Upper lobe of left lung (tissue), 6 donors: ENCODE measurements at places on chromosomes 12 and 14.

- DNase-seq: no peak
Measured at GRCh38 chr12:82838131-82838551, 151.4 kb downstream of the TMTC2 start.

DNA sequence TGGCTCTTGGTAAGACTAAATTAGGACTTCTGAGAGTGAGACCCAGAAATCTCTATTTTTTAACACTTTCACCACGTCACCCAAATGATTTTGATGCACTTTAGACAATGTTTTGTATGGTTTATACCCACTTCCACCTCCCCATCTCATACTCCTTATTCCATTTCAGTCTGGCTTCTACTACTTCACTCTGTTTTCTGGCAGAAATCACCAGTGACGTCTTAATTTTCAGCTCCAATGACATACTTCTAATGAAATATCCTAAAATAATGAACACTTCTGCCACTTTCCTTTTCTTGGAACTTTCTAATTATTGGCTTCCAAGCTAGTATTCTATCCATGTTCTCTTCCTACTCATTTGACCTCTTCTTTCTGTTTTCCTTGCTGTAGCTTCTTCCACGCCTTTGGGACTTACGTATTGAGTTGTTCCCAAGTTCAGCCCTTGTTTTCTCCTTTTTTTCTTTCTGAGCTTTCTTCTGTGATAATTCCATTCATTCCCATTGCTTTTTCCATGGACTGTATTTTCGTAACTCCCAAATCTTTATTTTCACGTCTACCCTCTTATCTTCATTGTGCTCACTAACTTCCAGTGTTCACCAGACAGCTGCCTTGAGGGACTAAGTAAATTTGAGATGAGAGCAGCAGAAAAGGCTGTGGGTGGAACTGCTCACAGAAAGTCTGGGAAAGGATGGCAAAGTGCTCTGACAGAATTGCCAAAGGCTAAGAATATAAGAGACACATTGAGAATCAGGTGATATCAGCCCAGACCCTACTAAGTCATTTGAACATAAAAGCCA, 115.8 kb downstream of the CAPZA3 start:
- DNase-seq: no peak

DNA sequence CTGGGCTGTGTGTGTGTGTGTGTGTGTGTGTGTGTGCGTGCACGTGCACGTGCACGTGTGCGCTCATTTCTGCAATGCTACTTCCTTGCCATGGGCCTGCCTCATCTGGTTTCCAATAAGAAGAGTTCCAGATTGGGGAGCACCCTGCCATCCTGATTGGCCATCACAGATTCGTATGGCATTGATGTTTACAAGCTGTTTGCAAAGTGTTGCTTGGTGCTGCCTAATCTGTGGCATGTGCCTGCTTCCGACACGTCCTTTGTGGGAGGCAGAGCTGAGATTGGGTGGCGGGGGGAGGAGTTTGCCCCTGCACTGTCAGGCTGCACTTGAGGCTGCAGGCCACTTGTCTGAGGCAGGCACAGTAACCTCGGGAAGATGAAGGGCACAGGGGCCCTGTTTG, 39.2 kb downstream of the SAMD4A start:
- DNase-seq: peak; percentile 39

- no peak for DNase-seq
Measured at GRCh38 chr14:93014058-93015023, 91.4 kb downstream of the CHGA start.

DNA sequence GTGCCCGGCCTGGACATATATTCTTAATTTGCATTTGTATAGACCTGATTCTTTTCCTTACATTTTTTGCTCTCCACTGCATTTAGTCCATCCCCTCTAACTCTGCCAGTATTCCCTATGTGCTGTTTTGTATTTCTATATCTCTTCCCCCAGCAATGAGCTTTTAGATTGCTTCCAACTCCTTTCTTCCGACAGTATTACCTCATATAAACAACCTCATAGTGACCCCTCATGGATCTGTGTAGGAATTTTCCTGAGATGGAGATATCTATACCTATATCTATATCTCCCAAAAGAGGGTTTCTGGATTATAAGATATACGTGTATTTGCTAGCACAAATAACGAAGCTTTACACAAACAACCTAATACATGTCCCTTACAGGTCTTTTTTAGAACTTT, 161.9 kb downstream of the CRADD start:
- DNase-seq: no peak

- DNase-seq: no peak
Measured at GRCh38 chr12:3700861-3701260, 52.0 kb downstream of the CRACR2A start.

DNA sequence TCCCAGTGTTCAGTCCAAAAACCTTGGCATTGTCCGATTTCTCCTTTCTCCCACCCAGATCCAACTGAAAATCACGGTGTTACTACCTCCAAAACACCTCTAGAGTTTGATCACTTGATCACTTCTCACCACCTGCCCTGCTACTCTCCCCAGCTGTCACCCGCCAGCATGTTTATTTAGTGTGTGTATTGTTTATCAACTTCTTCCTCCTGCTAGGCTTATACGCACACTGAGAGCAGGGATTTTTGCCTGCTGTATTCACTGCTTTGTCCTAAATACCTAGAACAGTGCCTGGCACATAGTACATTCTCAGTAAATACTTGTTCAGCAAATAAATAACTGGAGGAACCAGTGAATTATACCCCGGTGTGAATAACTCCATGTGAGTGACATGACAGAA, 5.0 kb downstream of the BDKRB1 start:
- DNase-seq: no peak

GRCh38 chr12:22978962-22979361, 354.0 kb downstream of the ETNK1 start:
- no peak for DNase-seq

DNA sequence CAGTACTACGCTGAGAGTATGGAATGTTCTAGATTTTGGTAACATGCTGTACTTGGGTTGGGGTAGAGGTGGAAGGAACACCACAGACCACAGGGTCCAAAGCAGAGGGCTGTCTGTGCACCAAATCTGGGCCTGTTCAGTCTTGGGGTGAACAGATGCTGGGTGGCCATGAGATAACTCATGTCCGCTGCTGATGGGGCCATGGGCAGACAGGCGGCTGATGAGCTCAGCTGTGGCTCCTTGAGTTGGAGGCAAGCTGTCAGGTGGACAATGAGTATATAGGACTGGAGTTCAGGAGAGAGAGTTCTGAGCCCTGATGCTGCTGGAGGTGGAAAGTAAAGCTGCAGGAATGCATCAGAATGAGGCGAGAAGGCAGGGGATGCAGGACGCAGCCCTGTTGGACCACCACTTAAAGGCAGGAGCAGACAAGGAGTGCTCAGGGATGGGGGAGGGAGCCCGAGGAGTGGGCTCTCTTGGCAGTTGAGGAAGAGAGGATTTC, 6.2 kb downstream of the SMIM41 start:
- DNase-seq: no peak

DNA sequence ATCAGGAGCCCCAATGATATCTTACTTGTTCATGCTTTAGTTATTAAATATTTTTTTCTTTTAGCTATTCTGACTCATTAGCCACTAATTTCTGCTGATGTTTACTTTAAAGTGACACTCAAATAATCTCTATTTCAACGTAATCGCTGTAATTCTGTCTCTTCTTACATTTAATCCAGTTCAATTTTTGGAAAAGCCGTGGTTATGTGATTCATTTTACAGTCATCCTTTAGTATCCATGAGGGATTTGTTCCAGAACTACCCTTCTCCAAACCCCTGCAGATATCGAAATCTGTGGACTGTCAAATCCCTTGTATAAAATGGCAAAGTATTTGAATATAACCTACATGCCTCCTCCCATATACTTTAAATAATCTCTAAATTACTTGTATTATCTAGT, 1103.4 kb downstream of the LRFN5 start:
- DNase-seq: no peak

DNA sequence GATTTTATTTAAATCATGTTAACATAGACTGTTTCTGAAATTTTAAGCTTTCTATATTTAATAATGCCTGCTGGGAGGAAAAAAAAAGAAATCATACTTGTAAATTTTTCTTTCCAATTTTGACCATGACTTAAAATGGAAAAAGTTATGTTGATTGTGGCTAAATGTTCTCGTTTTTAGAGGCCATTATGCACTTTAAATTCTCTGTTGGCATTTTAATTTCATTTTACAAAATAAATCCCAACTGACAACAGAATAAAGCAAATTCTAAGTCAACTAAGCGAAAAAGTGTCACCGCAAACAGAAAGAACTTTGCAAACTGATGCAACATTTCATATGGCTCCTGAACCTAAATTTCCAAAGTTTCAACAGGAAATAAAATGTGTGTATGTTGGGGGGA, 74.8 kb upstream of the G2E3 start:
- DNase-seq: no peak

- DNase-seq: no peak
Measured at GRCh38 chr12:26896913-26897312, 40.9 kb downstream of the INTS13 start.

- no peak for DNase-seq
Measured at GRCh38 chr14:65162031-65162430, 59.7 kb upstream of the MAX start.

- no peak for DNase-seq
Measured at GRCh38 chr12:12946686-12947355, 5.1 kb downstream of the GPRC5D start.

- DNase-seq: no peak
Measured at GRCh38 chr12:13945641-13946040, 35.8 kb downstream of the GRIN2B start.

- no peak for DNase-seq
Measured at GRCh38 chr14:21163871-21164291, 8.0 kb upstream of the OR5AU1 start.

DNA sequence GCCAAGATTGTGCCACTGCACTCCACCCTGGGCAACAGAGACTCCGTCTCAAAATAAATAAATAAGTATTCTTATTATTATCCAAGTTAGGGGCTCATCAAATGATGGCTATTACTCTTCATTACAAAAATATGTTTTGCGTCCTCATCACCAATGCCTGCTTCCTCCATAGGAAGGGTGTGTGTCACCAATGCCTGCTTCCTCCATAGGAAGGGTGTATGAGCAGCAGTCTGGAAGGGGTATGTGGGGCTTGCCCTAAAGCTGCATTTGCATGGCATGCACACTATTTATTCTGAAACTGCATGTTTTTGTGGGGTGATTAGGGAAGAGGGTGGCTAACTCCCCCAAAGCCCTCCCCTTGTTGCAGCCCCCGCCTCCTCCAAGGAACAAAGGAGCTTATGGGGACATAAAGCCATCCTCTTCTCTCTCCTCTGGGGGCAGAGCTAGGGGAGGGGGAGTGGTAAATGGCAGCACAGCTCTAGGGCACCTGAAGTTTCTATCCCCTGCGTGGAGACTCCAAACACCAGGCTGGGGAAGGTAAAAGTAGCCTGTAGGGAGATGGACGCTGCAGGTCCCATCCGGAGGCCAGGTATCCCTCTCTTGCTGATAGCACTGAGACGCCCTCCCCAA, 1.3 kb downstream of the CAMKK2 start:
- no peak for DNase-seq

DNA sequence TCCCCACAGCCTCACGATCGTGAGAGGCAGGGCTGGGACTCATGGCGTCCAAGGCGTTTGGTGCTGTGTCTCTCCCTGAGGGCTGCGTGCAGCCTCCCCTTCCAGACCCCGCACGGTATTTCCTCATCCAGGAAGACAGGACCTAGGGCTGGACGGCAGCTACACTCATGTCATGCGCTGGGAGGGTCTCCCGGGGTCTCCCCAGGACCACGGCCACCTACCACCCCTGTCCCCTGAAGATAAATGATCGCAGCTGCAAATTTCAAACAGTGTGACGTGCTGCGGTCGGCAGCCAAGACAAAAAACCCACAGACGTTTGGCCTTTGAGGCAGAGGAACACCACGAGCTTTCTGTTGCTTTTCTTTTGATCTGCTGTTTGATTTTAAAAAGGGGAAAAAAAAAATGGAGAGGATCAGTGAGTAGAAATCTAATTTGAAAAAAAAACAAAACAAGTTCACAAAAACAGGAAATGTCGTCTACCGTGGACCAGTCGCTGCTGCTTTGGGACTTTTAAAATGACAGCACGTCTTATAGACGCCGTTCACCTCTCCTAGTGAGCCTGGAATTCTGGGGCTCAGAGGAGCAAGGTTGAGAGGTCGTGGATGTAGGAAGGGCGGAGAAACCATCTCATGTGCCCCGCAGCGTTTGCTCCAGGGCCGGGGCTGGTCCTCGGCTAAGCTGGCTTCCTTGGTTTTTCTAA, 237.6 kb downstream of the SLC41A2 start:
- DNase-seq: no peak

DNA sequence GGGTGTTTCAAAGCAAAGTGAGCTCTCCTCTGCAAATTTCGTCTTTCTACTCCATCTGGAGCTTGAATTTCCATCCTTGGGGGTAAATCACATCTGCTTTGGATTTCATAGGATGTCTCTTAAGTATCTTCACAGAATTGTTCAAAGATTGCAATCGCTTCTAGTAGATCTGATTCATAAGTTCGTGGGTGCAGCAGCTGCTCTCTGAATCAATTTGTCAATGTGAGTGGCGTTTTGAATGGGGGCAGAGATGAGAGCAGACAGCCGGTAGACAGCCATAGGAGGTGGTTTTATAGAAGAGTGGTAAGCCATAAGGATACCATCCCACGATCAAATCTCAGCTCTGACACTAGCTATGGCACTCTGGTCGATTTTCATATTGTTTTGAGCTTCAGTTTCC, 146.0 kb upstream of the RPH3A start:
- no peak for DNase-seq

- DNase-seq: no peak
Measured at GRCh38 chr14:63228217-63228616, 24.0 kb downstream of the RHOJ start.

- no peak for DNase-seq
Measured at GRCh38 chr14:100487304-100487703, 99.9 kb downstream of the BEGAIN start.

GRCh38 chr14:95545515-95546168, 10.8 kb downstream of the GLRX5 start:
- no peak for DNase-seq

GRCh38 chr14:55071870-55072640, 20.6 kb downstream of the MAPK1IP1L start:
- no peak for DNase-seq

DNA sequence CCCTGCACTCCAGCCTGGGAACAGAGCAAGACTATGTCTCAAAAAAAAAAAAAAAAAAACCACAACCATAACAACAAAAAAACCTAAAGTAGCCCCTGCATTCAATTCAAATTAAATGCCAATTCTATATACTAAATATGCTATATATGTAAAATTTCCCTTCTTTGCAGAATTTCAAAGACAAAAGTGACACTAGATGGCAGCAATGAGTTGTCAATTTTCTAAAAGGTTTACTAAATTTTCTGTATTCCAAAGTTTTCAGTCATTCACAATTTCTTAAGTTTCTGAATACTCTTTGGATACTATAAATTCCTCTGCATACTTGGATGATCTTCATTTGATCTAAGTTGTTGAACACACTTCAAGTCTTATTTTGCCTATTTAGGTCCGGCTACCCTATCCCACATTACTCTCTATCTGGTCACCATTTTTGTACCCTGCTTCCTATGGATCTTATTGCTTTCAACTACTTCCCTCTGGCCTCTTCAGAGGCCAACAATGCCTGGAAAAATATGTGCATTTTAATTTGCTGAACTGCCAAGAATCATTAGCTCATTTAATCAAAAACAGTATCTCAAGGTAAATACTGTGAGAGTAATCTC, 27.9 kb downstream of the HNRNPC start:
- DNase-seq: no peak
